ENCODE measurements at places on chromosomes 5 and 9.

DNA sequence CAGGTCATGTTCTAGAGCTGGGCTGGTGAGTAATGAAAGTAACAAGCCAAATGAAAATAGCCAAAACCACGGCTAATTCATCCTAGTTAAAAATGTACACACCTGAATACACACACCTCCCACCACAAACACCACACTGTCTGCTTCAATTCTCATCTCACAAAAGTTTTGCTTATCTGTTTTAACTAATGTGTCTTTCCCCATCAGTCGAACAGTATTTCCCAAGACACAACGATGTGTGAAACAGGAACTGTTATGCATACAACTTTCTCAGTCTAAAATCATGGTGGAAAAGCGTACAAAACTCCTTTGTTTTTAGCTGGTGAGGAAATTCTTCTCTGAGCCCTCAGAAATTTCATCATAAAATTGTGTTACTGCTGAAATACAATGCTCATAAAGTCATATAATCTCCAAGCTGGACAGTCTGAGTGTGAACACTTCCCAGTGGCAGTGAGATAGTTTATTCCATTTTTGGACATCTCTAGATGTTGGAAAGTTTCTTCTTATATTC, 242.4 kb downstream of the EFNA5 start:
- DNase-seq, result no peak

DNA sequence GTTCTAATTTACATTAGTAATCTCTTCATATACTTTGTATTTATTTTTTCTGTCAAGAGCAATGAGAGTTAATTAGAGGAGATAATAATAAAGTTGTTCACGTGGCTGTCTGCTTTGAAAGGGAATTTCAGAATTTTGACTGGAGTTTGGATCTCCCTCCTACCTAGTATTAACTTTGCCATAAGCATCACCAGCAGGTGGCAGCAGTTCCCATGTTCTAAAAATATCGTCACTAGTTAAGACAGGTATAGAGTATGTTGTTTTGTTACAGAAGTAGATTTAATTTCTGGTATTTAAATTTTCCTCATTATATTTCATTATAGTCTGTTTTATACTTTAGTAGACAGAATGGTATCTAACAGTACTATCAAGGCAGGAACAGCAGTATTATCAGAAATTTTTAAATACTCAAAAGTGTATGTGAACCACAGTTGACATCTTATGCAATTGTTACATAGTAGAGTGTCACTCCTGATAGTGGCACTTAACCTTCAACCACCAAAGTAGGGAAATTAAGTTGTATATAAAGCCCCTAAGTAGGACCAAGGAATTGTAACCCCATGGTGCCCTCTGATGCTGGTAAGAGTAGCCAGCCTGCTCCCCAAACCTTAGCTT, 20.4 kb downstream of the GNPDA1 start:
- DNase-seq, result peak; percentile 62

DNA sequence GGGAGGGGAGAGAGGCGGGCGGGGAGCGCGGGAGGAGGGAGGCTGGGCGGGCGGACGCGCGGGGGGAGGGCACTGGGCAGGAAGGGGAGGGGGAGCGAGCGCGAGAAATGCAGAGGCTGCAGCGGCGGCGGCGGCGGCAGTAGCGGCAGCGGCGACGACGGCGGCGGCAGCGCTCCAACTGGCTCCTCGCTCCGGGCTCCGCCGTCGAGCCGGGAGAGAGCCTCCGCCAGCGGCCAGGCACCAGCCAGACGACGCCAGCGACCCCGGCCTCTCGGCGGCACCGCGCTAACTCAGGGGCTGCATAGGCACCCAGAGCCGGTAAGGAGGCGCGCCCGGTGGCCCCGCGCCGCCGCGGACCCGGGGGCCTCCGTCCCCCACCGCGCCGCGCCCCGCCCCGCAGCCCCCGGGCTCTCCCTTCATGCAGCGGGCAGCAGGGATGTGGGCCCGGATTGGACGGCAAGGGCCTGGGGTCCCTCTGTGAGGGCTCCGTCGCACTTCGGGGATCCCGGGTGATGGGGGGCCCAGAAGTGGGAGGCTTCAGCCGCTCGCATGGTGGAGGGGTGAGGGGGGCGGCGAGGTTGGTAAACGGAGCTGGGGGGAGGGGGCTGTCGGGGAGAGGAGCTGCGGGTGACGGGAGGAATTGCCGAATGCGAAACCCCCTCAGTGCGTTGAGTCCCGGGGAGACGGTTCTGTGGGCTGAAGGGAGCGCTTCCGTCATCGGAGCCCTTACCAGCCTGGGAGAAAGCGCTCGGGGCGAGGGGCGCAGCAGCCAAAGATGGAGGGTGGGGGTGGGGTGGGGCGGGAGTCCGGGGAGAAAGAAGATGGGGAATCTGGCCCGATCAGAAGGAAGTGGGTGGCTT, at the start of gene BASP1:
Gene BASP1 (plus strand): TSS at position 139 of the 860 bp plus-strand sequence. CDS start 57,586 bp downstream, outside the sequence.
- no peak for DNase-seq

DNA sequence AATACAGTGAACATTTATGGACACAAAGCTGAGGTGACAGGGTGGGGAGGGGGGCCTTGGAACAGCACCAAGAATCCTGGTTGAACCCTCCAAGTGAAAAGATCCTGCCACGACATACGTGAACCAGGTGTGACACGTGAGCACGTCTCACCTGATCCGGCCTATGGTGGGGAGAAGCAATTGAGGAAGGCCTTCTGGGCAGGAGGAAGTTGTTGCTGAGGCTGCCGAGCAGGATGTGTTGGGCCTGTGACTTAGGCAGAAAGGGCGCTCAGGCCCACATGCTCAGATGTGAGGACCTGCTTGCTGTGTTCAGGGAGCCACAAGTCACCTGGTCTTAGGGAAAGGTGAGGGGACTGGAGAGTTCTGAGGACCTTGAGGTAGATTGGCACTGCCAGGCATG, 2.5 kb upstream of the MAPK9 start:
- no peak for DNase-seq

DNA sequence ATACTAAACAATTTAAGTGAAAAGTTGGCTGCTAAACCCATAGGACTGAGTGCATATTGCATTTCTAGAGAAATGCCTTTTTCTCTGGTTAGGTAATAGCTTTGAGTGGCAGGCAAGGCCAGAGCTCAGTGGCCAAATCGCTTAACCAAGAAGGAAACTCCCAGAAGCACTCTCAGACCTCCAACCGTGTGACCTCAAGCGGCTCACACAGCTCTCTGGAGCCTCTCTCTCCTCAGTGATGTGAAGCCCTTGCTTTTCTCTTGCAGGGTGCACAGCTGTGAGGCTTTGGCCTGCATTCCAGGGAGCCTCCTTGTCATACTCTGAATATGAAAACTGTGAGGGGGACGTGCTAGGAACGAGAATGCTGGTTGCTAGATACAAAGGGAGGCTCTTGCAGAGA, 106.7 kb downstream of the INSYN2B start:
- no peak for DNase-seq

- no peak for DNase-seq
Measured at GRCh38 chr5:154478224-154478565, at the start of gene HAND1. TSS of gene HAND1 (minus strand) at chr5:154478227. CDS start at chr5:154478008, 219 bp downstream.

- DNase-seq, result no peak
Measured at GRCh38 chr5:145027286-145027685, 807.9 kb downstream of the PRELID2 start.

GRCh38 chr9:122475717-122476116, 2.0 kb downstream of the OR1J1 start:
- DNase-seq, result no peak

DNA sequence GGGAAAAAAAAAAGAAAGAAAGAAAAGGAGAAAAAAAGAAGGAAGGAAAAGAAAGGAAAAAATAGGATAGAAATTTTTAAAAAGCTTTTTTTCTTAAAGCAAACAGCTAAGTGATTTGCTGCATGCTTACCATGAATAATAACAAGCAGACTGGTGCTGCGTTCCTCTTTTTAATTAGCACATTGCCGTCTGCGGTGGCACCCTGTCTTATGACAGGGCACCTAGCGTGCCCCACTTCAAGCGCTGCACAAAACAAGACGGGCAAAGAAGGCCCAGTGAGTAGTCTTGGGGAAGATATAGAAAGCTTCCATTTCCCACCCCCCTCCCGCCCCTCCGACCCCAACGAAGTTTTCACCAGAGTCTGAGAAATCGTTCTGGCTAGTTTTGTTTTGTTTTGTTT, 513.9 kb downstream of the ZNF608 start:
- no peak for DNase-seq

GRCh38 chr5:154078272-154078671, 39.5 kb downstream of the MFAP3 start:
- no peak for DNase-seq

GRCh38 chr9:105064248-105065097, 136.5 kb upstream of the ABCA1 start:
- no peak for DNase-seq

GRCh38 chr5:52749666-52750065, 38.0 kb upstream of the ITGA1 start:
- no peak for DNase-seq

Data from activated naive CD8-positive, alpha-beta T cell treated with anti-CD3 and anti-CD28 coated beads, Interleukin-2, amount 50 U/mL, for 16 hours (primary cell).